GM04503 (cell line): ENCODE measurements at places on chromosomes 11 and 22.

DNA sequence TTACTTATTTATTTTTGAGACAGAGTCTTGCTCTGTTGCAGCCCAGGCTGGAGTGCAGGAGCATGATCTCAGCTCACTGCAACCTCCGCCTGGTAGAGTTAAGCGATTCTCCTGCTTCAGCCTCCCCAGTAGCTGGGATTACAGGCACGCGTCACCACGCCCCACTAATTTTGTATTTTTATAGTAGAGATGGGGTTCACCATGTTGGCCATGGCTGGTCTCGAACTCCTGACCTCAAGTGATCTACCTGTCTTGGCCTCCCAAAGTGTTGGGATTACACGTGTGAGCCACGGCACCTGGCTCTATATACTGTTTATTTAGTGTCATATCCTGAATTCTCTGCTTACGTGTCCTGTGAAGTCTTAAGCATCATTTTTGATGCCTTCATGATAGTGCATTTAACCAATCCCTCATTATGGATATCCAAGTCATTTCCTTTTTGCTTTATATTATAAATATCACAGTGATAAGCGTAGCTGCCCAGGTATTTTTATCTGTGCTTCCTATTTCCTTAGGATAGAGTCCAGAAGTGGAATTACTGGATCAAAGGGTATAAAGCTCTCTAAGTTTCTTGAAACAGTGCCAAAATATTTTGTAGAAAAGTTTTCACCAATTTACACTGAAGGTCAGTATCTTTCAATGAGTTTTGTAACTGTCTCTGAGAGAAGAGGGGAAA lies 871 bp upstream of the SIDT2 start:
- DNase-seq, result no peak

GRCh38 chr22:26210334-26210733 lies 41.1 kb downstream of the SEZ6L start:
- no peak for DNase-seq

GRCh38 chr11:65829459-65829858 lies 4.3 kb upstream of the SNX32 start:
- no peak for DNase-seq

DNA sequence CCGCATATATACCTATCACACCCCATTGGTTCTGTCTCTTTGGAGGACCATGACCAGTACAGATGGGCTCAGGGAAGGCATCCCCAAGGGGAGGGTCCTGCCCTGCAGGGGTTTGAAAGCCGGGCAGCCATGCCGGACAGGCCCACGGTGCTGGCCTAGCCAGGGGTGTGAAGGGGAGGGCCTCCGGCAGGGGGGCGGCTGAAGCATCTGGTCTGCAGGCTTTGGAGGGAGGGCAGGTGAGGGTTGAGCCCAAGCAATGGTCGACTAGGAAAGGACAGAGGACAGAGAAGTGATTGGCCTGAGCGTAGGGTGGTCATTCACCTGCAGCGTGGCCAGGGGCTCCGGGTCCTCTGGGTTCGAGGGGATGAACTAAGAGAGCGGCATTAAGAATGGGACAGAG lies 11.2 kb upstream of the CTSD start:
- DNase-seq, result no peak

GRCh38 chr11:115505175-115505574 lies 960 bp upstream of the CADM1 start:
- no peak for DNase-seq

DNA sequence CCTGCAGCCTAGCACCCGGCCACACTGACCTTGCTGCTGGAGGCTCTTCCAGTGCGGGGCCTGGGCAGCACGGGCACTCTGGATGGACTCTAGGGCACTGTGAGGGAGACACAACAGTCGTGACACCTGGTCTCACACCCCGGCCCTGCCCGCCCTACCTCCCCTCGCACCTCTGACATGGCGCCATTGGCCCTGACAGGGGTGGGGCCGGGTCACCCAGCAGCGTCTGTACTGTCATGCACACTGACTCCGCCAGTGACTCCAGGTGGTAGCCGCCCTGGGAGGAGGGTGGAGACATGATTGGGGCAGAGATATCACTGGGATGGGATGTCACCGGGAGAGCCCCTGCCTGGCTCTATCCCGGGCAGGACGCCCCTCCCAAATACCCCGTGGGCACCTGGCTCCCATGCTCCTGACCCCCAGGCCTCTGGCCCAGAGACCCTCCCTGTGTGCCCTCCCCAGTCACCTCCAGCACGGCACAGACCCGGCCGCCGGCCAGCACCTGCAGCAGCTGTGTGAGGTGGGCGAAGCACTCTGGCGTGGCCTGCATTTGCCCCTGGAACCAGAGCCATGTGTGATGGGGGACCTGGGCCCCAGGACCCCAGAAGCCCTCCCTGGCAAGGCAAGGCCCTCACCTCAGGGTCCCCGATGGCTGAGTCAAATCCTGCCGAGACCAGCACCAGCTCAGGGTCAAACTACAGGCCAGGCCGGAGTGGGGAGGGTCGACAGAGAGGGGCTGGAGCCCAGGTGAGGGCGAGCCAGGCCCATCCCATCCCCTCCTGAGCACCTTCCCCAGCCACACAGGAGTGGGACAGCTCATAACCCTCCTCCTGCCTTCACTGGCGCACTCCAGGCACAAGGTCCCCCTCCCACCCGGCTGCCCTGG lies 2.6 kb downstream of the HDAC10 start:
- DNase-seq, result no peak
